ENCODE measurements at places on chromosomes 7 and 10. TPM values are rescaled to one million over a fixed set of nuclear protein-coding genes. Genes with fewer than 3 reads are reported as not detected.

Gene PNLIP
- not detected for total RNA-seq

DNA sequence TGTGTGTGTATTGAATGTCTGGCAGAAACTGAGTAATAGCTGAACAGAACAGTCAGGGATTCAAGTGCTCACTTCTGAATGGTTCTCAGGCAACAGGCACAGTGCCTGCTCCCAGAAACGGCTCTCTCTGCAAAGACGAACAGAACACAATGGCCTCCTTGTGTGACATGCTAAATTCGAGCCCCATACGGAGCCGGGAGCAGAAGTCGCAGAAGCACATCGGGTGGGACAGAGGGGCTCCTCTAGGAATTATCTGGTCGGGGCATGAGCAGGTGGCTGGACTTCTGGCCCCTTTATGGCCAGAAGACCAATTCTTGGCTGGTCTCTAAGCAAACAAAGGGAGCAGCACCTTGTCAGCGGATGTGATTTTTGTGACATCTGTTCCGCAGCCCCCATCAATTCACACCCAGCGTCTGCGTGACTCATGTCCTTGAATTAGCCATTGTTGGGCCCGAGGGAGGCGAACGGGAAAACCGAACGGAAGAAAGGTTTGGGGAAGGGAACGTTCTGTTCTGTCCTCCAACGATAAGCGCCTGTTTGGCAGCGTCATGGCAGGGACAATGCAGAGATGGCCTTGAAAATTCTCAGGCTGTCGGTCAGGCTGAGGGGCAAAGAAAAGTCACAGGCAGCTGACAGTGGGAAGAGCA lies 47.3 kb upstream of the NPTX2 start:
- peak; percentile 76 for DNase-seq
- no peak overlapping the region for H3K4me3 ChIP-seq
- no peaks in the 10 kb centered on the region for H3K27me3 ChIP-seq

GRCh38 chr7:44580945-44581878 lies 819 bp downstream of the TMED4 start:
- H3K36me3 ChIP-seq: peaks cover 41% of the 10 kb centered on the region
- peak overlapping the region; percentile 97 for H3K27ac ChIP-seq
- peaks cover 21% of the 10 kb centered on the region for H3K4me1 ChIP-seq
- H3K27me3 ChIP-seq: no peaks in the 10 kb centered on the region

Gene OPN1SW
- not detected for total RNA-seq

Gene GTF2IRD1
- 17.1 TPM for total RNA-seq

DNA sequence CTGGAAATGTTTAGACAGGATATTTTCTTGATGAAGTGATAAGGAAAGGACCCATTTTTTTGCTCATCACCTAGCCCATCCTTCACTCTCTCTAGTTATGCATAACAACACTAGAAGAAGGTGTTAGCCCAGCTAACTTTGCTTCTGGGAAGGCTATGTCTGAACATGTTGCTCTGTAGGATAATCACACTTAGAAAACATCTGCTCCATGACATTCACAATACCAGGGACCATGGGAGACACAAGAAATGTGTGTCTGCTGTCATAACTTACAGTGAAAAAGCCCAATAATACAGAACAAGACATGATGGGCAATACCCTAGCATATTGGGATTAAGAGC lies 13.9 kb upstream of the ZNF282 start:
- no peak overlapping the region for H3K27ac ChIP-seq
- no peak for DNase-seq
- H3K4me1 ChIP-seq: peaks cover 25% of the 10 kb centered on the region

DNA sequence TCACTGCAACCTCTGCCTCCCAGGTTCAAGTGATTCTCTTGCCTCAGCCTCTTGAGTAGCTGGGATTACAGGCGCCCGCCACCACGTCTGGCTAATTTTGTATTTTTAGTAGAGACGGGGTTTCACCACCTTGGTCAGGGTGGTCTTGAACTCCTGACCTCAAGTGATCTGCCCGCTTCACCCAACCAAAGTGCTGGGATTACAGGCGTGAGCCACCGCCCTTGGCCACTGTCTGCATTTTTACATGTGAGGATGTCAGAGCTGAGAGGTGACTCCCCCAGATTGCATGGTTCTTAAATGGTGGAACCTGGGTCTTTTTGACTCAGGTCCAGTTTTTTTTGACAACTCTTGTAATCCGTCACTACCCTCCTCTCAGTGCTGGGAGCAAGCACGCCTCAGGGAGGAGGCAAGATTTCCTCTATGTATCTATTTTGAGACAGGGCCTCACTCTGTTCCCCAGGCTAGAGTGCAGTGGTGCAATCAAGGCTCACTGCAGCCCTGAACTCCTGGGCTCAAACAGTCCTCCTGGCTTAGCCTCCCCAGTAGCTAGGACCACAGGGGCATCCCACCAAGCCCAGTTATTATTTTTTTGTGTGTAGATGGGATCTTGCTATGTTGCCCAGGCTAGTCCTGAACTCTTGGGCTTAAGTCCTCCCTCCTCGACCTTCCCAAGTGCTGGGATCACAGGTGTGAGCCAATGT lies 1.2 kb upstream of the SRRT start:
- no peaks in the 10 kb centered on the region for H3K27me3 ChIP-seq
- H3K4me1 ChIP-seq: peaks cover 49% of the 10 kb centered on the region

DNA sequence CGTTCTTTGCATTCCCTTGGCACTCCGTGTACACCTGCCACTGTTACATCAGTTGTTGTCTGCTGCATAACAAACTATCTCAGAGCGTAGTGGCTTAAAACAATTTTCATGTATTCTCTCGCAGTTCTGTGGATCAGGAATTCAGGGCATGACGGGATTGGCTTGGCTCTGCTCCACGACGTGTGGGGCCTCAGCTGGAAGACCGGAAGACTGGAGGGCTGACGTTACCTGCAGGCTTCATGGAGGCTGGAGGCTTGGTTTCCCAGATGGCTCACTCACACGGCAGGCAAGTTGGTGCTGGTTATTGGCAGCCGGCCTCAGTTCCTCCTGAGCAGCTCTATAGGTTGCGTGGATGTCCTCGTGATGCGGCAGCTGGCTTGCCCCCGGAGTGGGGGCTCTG lies 25.5 kb downstream of the NYAP1 start:
- H3K36me3 ChIP-seq: no peaks in the 10 kb centered on the region
- H3K4me3 ChIP-seq: no peak overlapping the region
- DNase-seq: peak; percentile 77
- no peak overlapping the region for H3K27ac ChIP-seq
- peaks cover 6% of the 10 kb centered on the region for H3K27me3 ChIP-seq
- H3K4me1 ChIP-seq: no peaks in the 10 kb centered on the region
